ENCODE measurements at places on chromosomes 2 and 18.

- DNase-seq = no peak
Measured at GRCh38 chr2:194706179-194706578, 950.8 kb upstream of the SLC39A10 start.

DNA sequence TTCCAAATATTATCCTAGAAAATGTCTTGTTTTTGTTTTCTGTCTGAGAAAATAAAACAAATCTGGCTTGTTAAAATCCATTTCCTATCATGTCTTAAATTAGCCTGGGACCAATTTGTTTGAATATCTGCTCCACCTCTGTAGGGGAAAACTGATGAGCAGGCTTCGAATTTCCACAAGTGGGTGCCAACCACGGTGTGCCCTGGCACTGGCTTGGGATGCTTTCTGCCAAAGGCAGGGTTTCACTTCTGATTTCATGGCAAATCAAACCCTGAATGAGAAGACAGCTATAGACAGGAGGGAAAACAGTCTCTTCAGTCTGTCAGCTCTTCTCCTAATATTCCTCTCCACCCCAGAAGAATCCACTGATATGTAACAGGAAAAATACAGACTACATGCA lies 33.7 kb upstream of the STAT4 start:
- DNase-seq = no peak

GRCh38 chr2:22854588-22854987 lies 530.4 kb upstream of the KLHL29 start:
- DNase-seq = no peak

DNA sequence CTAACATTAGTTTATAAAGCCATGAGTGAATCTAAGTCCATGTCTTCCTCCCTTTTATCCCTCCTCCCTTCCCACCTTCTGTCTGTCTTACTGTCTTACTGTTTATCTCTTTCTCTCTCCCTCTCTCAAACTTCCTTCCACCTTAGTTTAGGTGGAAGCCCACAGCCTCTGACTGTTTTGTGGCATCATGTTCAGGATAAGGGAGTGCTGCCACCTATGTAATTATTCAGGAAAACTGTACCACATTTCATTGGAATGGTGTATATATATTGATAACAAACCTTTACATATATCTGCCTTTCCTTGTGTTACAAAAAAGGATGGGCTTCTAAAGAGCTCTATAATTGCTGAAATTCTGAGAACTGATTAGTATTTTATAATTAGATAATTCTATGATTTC lies 48.7 kb downstream of the NETO1 start:
- DNase-seq = no peak

DNA sequence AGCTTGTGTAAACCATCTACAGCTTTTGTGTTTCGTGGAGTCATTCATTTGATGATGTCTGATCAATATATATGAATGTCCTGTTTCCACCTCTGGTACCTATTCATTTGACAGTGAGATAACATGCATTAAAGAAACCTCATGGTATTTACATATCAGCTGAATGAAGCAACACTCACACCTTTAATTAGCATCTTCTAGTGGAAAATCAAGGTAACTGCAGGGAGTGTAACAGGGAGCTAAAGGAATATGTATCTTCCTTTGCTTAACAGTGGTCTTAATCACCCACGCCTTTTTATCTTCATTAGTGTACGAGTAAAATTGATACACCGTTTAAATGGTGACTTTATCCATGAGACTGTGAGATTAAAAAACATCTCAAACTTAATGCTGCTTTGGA lies 15.6 kb downstream of the SLC39A10 start:
- DNase-seq = no peak

DNA sequence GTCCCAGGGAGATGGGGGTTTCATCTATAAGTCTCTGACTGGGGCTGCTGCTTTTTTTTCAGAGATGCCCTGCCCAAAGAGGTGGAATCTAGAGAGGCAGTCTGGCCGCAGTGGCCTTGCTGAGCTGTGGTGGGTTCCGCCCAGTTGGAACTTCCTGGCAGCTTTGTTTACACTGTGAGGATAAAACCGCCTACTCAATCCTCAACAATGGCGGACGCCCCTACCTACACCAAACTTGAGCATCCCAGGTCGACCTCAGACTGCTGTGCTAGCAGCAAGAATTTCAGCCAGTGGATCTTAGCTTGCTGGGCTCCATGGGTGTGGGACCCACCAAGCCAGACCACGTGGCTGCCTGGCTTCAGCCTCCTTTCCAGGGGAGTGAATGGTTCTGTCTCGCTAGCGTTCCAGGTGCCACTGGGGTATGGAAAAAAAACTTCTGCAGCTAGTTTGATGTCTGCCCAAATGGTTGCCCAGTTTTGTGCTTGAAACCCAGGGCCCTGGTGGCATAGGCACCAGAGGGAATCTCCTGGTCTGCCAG lies 152.6 kb upstream of the CYP26B1 start:
- DNase-seq = no peak

GRCh38 chr18:21073180-21073579 lies 38.4 kb downstream of the ROCK1 start:
- no peak for DNase-seq

GRCh38 chr2:21500401-21500945 lies 376.7 kb downstream of the TDRD15 start:
- DNase-seq = no peak

DNA sequence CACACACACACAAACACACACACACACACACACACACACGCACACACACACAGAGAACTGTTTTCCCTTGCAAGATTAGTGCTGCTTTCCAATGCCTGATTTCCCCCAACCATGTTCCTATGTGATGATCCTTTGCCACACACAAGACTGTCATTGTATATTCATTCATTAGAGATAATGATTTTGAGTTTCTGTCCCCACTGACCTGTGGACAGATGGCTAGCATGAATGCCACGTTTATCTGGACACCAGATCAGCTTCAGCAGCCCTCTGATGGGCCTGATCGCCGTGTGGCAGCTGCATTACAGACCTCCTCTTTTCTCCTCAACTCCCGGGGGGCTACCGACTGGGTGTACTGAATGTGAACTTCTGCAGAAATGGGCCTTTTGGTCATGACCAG lies 353.0 kb downstream of the MYCN start:
- no peak for DNase-seq

Measured in frontal cortex (tissue), 4 donors.